Fibroblast of the conjunctiva (primary cell): ENCODE measurements at places on chromosomes 12 and 14.
A peak's percentile ranks its signal among the peaks of the same experiment; 100 is the strongest.

DNA sequence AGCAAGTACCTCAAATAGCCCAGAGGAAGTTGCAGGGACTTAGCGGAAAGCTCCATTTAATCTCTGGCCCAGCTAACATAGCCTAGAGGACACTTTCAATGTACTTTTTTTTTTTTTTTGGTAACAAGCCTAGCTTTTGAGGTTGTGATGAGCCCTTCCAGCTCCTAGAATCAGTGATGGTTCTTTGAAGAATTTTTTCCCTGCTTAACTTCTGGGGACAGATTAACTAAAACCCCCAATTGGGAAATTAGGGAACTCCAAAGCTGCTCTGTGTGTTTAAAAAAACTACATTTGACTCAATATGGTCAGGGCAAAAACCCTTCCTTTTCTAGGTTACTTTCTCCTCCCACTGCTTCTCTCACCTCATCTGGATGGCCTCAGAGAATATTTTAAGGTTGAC is 23.9 kb upstream of the ITGA5 start:
- no peak for DNase-seq

DNA sequence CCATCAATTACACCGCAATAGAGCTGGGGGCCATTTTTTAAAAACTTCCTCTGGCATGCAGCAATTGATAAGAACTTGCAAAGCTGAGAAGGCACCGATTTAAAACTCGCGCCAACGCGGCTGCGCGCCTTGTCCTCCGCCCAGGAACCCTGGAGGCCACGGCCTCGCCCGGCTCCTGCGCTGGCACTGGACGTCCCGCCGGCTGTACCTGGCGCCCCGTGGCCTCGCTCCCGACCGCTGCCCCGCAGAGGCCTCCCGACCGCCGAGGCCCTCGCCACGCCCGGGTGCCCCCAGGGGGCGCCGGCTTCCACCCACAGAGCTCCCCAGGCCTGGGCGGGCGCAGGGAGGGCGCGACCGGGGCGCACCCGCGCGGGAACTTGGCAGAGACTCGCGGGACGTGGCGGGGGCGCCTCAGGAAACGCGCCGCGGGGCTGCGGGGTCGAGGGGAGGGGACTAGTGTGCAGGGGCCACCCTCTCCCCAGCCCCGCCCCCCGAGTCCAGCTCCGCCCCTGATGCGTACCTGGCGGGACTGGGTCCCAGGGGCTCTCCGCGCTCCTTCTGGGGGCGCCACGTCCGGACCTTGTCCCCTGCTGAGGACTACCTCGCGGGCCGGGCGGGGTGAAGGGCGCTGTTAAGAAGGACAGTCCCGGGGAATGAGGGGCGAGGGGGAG is 65.7 kb downstream of the TNFAIP2 start:
- DNase-seq, result no peak

GRCh38 chr14:65286443-65286842 is 126.1 kb upstream of the FUT8 start:
- DNase-seq, result no peak

DNA sequence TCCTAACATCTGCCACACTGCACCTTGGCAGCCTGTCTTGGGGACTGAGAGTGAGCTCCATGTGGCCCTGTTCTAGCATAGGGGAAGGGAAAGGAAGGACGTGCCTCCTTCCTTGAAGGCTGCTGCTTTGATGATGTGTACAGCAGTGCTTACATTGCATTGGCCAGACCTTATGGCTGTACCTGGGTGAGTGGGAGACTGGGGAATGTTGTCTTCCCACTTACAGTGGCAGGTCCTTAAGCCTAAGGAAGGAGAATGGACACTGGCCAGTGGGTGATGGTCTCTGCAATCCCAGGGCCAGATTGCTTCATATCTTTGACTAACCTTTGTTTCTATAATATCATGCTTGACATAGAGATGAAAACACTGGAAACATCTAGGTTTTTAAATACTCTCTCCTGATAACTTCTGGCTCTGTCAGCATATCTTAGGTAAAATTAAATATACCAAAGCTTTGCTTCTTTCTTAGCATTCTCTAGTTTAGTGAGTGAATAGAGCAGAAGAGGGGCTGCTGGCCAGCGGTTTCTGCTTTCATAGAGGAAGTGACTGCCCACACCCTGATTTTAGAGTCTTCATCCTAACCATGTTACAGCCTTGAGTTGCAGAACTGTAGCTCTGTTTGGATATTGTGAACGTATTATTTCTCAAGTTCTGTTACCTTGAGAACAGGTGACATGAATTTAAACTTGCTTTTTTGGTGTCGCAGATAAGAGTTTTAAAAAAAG is 27.2 kb downstream of the KLC1 start:
- no peak for DNase-seq

DNA sequence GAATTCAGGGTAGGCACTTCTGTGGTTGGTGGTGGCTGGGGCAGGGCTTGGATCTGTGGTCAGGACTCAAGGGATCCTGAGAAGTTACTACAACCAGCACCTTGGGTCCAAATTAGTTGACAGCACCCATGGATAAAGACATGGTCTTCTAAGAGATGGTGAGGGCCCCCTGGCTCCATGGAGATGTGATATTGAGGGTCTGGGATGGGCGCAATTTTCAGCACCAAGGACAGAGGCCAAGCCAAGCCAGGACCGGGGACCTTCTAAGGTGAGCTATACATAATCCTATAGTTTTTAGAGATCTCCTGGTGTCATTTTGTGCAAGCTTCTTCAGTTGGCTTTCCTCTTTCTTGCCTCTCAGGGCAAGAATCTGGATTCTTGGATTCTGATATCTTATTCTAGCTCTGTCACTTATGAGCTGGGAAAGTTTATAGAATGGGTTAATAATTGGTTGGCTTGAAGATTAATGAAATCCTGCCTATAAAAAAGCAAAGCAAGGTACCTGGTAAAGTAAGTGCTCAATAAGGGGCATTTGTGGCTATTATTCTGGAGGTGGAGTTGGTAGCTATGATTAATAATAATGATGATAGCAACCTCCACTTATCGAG is 130.1 kb upstream of the LHX5 start:
- no peak for DNase-seq

GRCh38 chr12:31011746-31012566 is 61.7 kb upstream of the DDX11 start:
- DNase-seq, result no peak

- DNase-seq, result no peak
Observed at GRCh38 chr12:47813511-47814196, 6.0 kb downstream of the HDAC7 start.

DNA sequence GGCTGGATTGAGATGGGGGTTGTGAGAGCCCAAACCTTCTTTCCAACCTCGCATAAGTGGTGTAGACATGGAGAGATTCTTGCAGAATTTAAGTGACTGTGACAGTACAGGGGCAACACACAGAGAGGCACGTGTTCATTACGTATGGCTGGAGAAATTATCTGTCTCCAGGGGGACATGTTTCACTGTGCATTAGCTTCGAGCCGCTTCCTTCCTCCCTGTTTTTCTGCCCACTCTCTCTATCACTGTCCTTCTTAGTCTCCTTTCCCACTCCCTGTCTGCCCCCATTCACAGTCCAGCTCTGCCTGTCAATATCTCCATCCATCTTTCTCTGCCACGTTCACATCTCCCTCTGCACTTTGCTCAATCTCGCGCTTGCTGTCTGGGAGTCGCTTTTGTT is 11.5 kb upstream of the C14orf93 start:
- DNase-seq, result no peak

GRCh38 chr12:116924558-116925453 is 14.1 kb downstream of the FBXW8 start:
- DNase-seq, result peak; percentile 23

GRCh38 chr14:101626331-101626730 is 65.0 kb downstream of the DIO3 start:
- no peak for DNase-seq

- DNase-seq, result no peak
Observed at GRCh38 chr14:33369972-33370371, 431.3 kb downstream of the NPAS3 start.

- no peak for DNase-seq
Observed at GRCh38 chr12:24902511-24903328, 46.2 kb downstream of the BCAT1 start.

GRCh38 chr12:124322271-124322998 is 27.5 kb downstream of the RFLNA start:
- no peak for DNase-seq

DNA sequence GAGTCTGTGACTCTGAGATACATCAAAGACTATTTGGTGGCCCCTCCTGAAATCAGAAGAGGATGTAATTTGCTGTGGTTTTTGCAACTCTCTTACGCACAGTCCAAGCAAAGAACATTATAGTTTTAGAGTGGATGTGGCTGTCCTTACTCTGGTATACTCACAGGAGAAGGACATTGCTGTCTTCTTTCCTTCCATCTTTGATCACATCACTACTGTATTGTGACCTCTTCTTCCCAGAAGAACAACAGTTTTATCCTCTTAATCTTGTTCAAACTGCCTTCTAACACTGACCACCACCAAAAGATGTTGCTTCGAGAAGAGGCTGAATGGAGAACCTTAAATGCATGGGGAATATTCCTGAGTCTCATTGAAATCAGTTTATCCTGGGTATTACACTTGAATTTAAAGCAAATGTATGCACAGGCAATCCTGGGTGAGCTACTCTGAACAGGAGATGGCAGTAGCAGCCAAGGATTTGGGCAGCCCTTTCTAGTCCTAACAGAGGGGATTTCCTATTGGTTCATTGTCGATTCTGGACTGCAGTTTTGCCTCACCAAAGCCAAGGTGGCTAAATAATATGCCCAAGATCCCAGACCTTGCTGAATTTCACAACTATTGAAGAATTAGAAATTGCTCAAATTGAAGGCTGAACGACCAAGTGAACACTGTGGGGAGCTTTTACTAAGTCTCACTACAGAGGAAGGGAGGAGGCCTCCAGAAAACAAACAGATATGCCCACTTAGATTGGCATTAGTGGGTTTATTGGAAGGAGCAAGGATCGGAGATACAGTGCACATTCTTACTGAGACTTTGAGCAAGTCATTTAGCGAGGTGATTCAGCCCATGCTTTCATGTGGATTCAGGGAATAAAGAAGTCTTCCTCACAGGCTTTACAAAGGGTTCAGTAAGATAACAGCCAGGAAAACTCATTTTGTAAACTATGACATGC is 282.8 kb downstream of the PAWR start:
- peak; percentile 81 for DNase-seq

- no peak for DNase-seq
Observed at GRCh38 chr12:131056626-131057025, 102.9 kb downstream of the ADGRD1 start.

DNA sequence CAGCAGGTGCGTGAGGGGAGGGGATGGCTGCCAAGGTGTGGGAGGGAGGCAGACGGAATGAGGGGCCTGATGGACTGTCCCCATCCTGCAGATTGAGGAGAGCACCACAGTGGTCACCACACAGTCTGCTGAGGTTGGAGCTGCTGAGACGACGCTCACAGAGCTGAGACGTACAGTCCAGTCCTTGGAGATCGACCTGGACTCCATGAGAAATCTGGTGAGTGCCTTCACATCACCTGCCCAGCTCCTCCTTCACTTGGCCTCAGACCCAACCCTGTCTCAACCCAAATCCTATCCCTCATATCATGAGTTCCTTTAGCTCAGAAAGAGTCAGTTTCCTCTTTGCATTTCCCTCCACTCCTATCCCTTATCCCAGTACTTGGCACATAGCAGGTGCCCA is 2.7 kb downstream of the KRT18 start:
- DNase-seq, result no peak

DNA sequence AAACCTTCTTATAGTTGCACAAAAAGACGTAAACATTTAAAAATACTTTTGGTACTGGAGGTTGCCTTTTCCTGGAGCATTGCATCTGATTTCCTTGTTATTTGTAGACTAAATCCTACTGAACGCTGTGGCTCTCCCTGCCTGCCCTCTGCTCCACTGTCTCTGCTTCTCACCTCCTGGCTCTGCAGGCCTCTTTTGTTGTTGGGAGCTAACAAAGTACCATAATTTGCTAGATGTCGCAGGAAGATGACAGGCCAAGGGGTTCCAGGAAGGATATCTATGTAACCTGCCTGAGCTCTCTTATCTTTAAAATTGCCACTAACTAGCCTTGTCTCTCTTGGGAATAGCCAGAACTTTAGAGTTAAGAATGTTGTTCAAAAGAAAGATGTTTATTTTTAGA is 21.4 kb downstream of the SYNE2 start:
- no peak for DNase-seq

- DNase-seq, result no peak
Observed at GRCh38 chr14:91415794-91416743, 1.6 kb downstream of the CCDC88C start.

- no peak for DNase-seq
Observed at GRCh38 chr12:125473501-125473900, 408.3 kb downstream of the AACS start.

DNA sequence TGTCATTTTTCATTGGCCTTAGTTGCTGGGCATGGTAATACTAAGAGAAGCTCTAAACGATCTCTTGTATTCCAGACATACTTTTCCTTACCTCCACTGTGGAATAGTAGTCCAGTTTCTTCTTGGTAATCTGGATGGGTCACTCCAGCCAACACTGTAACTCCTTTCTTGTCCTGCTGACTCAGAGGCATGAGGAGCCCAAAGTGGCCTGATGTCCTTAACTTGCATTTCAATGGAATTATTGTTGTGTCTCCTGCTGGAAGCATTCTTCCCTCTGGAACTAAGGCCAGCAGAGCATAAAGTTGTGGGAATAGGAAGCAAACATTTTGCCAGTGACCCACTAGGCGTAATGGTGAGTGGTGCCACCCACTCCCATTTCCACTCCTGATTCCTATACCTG is 33.1 kb downstream of the DAAM1 start:
- DNase-seq, result no peak

- no peak for DNase-seq
Observed at GRCh38 chr12:48980389-48980952, 2.3 kb downstream of the WNT1 start.

GRCh38 chr12:73106296-73106695 is 834.1 kb downstream of the TRHDE start:
- DNase-seq, result no peak

GRCh38 chr14:87411370-87411769 is 581.6 kb downstream of the GALC start:
- DNase-seq, result no peak

DNA sequence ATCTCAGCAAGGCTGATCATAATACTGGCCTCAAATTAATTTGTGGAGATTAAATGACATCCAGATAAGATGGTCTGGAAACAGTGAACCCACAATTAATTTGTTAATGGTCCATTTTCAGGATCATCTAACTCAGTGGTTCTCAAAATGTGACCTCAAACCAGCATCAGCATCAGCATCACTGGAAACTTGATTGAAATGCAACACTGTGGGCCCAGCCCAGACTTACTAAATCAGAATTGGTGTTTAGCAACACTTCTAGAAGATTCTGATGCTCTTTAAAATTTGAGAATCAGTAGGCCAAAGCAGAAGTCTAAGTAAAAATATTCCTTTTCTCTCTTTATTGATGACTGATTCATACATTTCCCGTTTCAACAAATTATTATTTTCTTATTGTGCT is 10.7 kb upstream of the KRT82 start:
- no peak for DNase-seq
